ENCODE measurements at places on chromosomes 13 and 19.

GRCh38 chr19:21454901-21455300 is 50.5 kb upstream of the ZNF429 start:
- no peak for DNase-seq

GRCh38 chr13:36839281-36839680 is 20.3 kb downstream of the RFXAP start:
- DNase-seq, result no peak

GRCh38 chr13:25864936-25865335 is 186.9 kb downstream of the SHISA2 start:
- no peak for DNase-seq

DNA sequence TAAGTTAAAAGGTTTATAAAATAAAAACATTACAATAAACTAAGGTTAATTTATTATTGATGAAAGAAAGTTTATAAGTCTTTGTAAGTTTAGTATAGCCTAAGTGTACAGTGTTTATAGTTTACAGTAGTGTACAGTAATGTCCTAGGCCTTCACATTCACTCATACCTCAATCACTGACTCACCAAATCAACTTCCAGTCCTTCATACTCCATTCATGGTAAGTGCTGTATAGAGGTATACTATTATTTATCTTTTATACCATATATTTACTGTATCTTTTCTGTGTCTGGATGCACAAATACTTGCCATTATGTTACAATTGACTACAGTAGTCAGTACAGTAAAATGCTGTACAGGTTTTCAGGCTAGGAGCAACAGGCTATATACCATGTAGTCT is 490.0 kb downstream of the GPC6 start:
- no peak for DNase-seq

GRCh38 chr19:13100841-13101589 is 1.6 kb downstream of the LYL1 start:
- DNase-seq, result no peak

GRCh38 chr13:44368062-44368591 is 5.5 kb upstream of the SERP2 start:
- DNase-seq, result no peak

DNA sequence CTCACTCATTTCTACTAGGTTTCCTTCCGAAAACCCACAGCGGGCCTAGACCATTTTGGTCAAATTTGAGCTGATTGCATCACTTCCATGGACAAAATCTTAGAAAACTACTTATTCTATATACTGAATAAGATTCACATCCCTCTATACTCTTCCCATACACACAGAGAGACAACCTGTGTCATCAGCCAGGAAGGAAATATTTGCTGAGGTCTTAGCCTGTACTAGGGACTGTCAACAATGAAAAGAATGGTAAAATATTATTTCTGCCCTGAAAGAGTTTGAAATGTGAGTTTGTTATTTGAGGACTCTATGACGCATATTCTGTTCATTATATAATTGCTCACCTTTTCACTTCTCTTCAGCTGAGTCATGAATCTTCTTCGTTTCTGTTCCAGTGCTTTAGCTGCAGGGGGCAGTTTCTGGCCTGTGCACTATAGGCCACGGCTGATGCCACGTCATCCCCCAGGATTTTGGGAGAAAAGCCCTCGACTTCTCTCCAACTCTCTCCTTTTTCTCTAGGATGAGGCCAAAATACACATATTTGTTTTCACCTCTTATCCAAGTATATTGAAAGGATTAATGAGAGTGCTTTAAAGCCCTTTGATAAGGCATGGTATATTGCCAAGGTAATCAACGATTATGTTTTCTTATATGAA is 47.7 kb downstream of the GSX1 start:
- no peak for DNase-seq

DNA sequence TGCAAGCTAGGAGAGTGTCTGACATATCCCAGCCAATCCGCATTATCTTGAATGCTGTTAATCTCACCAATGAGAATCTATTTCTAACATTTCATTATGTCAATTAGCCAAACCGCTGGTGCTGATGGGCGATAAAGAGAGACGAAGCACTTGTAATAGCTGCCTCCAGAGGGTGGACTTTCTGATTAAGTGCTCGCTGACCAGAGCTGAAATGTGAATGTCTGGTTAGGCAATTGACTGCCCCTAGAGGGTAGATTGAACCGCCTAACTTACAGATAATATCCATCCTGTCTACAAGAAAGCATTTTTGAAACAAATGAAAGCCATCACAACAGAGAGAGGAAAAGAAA is 552 bp upstream of the GRWD1 start:
- DNase-seq, result peak; percentile 77

DNA sequence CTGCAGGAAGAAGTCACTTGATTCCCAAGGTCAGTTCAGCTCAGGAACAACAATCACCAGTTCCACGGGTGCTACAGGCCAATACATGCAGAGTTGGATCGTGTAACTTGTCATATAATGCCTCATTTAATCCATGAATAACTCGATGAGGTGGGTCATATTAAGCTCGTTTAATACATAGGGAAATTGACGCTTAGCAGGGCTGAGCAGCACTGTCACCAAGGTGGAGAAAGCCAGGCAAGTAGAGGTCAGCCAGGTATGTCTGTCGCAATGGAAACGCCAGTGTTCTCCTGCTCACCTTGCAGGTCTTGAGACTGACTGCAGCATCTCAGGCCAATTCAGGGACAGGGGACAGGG is 52.3 kb downstream of the CCDC70 start:
- no peak for DNase-seq

- DNase-seq, result no peak
Measured at GRCh38 chr13:25503856-25504255, 132.1 kb downstream of the ATP8A2 start.

DNA sequence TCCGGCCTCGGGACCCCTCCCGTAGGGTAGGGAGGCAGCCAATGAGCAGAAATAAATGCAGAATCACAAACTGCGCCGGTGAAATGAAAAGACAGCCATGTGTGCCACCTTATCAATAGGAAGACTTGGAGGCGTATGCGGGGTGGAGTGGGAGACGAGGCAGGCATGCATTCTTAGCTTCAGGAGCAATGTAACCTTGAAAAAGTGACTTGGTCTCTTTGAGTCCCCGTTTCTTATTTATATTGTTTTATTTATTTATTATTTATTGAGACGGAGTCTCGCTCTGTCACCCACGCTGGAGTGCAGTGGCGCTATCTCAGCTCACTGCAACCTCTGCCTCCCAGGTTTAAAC is 16.0 kb downstream of the SSC5D start:
- no peak for DNase-seq

- no peak for DNase-seq
Measured at GRCh38 chr19:15260939-15261338, 28.7 kb upstream of the EPHX3 start.

DNA sequence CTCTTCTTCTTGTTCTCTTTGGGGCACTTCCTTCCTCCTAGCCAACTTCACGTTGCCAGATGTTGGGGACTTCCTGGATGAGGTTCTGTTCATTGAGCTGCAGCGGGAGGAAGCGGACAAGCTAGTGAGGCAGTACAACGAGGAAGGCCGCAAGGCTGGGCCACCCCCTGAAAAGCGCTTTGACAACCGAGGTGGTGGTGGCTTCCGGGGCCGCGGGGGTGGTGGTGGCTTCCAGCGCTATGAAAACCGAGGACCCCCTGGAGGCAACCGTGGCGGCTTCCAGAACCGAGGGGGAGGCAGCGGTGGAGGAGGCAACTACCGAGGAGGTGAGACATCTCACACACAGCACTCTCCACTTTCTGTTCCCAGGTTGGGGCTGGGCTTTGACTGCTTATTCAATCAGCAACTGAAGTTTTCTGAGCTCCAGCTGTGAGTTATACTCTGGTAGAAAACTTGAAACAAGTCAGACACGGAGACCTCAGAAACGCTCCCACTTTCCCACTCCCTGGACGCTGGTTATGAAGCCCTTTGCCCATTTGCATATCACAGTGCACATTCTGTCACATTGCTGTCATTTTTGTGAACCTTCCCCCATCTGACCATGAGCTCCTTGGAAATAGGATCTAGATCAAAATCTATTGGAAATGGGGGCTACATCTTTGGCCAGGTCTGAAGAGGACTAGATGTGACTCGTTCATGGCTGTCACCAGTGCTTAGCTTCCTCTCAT is 7.2 kb upstream of the CCDC97 start:
- no peak for DNase-seq

DNA sequence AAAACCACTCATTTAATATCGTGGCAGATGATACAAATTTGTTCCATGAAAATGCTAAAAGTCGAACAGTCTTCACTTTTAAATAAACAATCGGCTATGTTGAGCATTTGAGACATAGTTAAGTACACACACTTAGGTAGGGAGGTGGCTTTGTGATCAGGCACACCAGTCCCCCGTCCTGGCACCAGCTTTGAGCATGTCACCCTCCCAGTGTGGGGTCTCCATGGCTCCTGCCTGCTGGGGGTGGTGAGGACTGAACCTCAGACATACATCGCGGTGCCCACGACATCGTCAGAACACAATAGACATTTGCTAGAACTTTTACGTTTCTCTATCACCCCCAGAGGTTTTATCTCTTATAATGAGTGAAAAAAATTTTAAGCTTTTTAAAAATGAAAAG is 62.0 kb downstream of the RFX2 start:
- DNase-seq, result no peak

DNA sequence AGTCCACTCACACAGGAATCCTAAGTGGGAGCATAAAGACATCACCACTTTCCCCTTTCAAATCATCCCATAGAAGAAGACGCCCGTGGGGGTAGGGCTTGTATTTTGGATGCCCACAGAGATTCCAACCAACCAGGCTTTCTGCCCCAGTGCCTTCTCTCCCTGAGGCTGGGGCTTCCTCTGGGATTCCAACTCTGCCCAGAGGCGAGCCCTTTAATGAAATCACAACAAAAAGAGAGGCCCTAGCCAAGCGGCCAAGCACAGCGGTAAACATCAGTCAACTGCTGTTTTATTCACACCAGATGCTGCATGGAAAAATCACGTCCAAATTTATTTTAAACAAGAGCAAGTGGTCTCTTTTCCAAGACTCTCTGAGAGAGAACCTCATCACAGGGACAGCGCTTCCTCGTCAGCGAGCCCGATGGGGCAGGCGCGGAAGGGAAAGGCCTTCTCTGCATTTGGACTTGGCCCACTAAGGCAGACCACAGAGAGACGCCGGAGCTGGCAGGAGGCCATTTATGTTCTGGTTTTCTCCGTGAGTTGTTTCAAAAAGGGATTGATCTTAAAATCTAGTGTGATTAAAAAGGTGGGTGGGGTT is 31.5 kb downstream of the ADPRHL1 start:
- DNase-seq, result no peak

DNA sequence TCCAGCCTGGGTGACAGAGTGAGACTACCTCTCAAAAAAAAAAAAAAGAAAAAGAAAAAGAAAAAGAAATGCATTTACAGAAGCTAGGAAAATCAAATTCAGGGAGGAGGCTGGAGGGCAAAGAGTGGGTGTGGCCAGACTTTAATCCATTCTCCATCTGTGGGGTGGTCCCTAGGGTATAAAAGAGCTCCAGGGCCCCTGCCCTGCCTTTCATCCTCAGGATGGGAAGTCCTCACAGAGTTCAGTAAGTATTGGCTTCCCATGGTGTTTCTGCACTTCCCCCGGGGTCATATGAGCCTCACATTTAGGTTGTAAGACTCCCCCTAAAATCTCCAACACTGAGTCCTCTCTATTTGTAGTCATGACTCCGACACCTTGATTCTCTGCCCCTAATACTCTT is 33.0 kb downstream of the DPRX start:
- DNase-seq, result no peak

GRCh38 chr13:61148691-61149315 is 266.8 kb downstream of the PCDH20 start:
- DNase-seq, result no peak

DNA sequence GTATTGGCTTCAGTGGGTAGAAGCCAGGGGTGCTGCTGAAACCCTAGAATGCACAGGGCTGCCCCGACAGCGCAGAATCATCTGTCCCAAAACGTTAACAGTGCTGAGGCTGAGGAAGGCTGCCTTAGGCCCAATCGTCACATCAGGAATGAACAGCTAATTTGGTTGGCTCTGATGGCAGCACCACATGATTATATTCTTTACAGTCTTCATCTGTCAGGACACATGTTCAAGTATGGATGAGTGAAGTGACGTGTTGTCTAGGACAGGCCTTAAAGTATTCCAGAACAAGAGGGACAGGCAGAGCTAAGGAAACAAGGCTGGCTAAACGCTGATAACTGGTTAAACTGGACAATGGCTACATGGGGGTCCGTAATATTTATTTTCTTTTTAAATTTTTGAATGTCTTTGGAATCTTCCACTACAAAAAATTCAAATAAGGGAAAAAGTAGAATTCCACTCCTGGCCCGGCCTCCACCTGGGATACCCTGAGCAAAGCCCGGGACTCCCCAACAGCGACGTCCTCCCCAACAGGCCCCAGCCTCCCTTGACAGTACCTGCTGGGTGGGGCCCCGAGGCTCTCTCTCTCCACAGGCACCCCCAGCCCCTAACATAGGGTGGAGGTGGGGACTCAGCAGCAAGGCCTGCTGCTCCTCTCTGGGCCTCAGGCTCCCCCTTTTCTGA is 14.8 kb upstream of the CCNP start:
- no peak for DNase-seq

DNA sequence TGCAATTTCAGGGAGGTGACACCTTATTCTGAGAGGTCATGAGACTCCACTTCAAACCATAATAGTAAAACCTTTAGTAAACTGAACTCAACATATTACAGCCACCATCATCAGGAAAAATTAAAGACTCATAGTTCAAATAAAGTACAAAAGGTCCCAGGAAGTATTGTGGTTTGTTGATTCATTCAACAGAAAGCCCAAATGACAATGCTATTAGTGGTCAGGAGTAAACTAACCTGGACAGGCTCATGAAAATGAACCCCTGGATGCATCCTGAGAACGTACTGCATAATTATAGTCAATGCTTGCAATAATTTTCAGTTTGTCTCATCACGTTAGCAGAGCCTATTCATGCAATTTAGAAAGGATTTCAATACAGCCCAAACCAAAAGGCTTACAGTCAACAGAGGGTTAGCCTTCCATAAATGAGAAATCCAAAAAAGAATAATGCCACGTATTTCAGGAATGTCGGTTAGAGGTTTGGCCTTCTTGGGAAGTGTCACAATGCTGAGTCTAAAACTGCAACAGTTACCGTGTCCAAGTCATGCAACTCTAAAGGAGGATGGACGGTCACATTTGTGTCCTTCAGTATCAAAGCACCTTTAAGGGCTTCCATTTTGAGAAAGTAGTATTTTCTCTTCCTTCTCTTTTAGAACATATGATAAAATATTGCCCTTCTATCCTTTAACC is 280.8 kb downstream of the ABCC4 start:
- DNase-seq, result no peak

GRCh38 chr13:51328488-51328887 is 11.0 kb upstream of the SERPINE3 start:
- no peak for DNase-seq

- DNase-seq, result no peak
Measured at GRCh38 chr13:23771956-23772355, 117.2 kb downstream of the MIPEP start.

Data from NCI-H2081 treated with DMSO at 0.1 percent for 48 hours (cell line).